ENCODE measurements at places on chromosomes 6 and 20. TPM values are rescaled to one million over a fixed set of nuclear protein-coding genes. Genes with fewer than 3 reads are reported as not detected.

The TRIM27 gene
- 41.4 TPM for total RNA-seq

- no peak for DNase-seq
Observed at GRCh38 chr6:170506446-170506845, 46.7 kb downstream of the PSMB1 start.

DNA sequence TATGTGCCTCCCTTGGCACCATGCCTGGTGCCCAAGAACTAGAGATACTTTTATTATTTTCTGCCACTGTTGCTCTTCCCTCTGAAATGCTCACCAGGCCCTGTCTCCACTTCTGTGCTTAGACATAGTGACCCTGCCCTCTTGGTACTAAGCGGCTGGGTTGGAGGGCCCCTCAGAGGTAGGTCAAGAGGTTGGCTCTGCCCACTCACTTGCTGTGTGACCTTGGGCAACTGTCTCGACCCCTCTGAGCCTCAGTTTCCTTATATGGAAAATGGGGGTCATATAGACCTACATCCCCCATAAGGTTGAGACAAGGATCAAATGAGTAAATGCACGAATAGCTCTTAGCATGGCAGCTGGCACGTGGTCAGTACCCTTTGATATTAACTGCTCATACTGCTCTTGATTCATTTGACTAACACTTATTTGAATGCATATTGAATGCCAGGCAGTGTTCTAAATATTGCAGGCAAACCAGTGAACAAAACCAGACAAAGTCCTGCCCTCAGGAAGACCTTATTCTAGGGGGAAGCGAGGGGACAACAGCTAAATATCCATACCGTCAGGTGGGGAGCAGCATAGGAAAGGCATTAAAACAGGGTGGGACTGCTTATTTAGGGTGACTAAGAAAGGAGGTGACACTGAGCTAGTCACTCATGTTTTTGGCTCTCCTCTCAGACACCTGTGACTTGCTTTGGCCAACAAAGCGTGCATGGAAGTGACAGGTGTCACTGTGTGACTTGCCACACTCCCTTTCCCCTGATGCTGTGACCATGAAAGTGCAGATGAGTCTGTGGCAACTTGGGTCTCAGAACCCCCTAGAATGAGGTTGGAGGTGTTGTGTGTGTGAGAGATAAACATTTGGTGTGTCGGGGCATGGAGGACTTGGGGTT, 14.3 kb upstream of the SPO11 start:
- no peaks in the 10 kb centered on the region for H3K36me3 ChIP-seq
- H3K4me3 ChIP-seq, result no peak overlapping the region
- no peak for DNase-seq
- H3K27me3 ChIP-seq, result peaks cover 14% of the 10 kb centered on the region
- no peak overlapping the region for H3K27ac ChIP-seq

The GPX5 gene
- not detected for total RNA-seq

GRCh38 chr20:17003170-17003870, 223.5 kb upstream of the PCSK2 start:
- H3K36me3 ChIP-seq, result no peaks in the 10 kb centered on the region
- DNase-seq, result no peak
- no peaks in the 10 kb centered on the region for H3K4me1 ChIP-seq
- H3K4me3 ChIP-seq, result no peak overlapping the region
- no peak overlapping the region for H3K27ac ChIP-seq

The SIRPB1 gene
- total RNA-seq, result 2.0 TPM

DNA sequence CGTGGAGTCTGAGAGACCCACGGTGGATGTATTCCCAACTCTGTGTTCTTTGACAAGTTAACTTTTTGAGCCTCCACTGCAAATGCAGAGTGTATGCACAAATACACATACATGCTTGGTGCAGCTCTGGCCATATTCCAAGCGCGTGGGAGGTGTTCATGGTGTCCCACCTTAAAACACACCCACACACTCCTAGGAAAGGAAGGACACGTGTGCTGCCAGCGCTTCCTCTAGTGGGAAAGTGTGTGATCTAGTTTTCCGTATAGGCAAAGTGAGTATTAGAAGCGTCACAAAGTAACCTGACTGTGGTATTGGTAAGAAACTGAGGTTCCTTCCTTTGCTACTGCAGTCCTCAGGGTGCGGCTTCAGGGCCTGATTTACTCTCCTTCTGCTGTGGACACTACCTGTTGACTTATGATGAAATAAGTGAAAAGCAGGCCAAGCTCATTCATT, 36.0 kb upstream of the MPC1 start:
- peak; percentile 33 for DNase-seq
- H3K4me3 ChIP-seq, result no peak overlapping the region
- no peaks in the 10 kb centered on the region for H3K27me3 ChIP-seq
- H3K4me1 ChIP-seq, result peaks cover 63% of the 10 kb centered on the region
- H3K27ac ChIP-seq, result peak overlapping the region; percentile 60

GRCh38 chr20:44215125-44215524, 4.6 kb upstream of the OSER1 start:
- H3K27me3 ChIP-seq, result no peaks in the 10 kb centered on the region
- peak; percentile 90 for DNase-seq
- H3K27ac ChIP-seq, result no peak overlapping the region
- H3K36me3 ChIP-seq, result no peaks in the 10 kb centered on the region

The VSX1 gene
- not detected for total RNA-seq

- H3K27ac ChIP-seq, result no peak overlapping the region
- no peak for DNase-seq
- H3K27me3 ChIP-seq, result no peaks in the 10 kb centered on the region
- no peak overlapping the region for H3K4me3 ChIP-seq
Observed at GRCh38 chr6:135265278-135265677, 84.2 kb downstream of the MYB start.

DNA sequence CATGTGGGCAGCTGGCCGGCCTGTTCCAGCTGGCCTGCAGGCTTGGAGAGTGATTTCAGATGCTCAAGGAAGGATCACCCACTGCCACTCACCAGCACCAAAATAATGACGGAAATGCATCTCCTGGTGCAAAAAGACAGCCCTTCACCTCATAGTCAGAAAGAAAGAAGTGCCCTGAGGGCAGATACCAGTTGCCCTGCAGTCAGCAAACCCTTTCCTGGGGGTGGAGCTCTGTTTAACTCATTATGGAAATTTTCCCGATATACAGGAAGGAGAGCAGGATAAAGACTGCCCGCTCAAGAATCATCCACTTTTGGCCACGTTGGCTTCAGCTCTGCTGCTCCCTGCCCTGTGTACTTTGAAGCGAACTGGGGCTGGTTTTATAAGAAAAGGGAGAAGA, 127.9 kb downstream of the GRM4 start:
- no peaks in the 10 kb centered on the region for H3K4me1 ChIP-seq
- H3K27ac ChIP-seq, result no peak overlapping the region
- H3K27me3 ChIP-seq, result no peaks in the 10 kb centered on the region
- no peak overlapping the region for H3K4me3 ChIP-seq
- DNase-seq, result no peak

- no peak overlapping the region for H3K27ac ChIP-seq
- no peaks in the 10 kb centered on the region for H3K36me3 ChIP-seq
- no peak for DNase-seq
Observed at GRCh38 chr20:2293971-2294370, 1.8 kb upstream of the TGM3 start.

The CST4 gene
- total RNA-seq, result not detected

- peaks cover 10% of the 10 kb centered on the region for H3K4me1 ChIP-seq
- no peaks in the 10 kb centered on the region for H3K36me3 ChIP-seq
- no peak overlapping the region for H3K4me3 ChIP-seq
- peaks cover 27% of the 10 kb centered on the region for H3K27me3 ChIP-seq
Observed at GRCh38 chr6:53792016-53792415, 2.8 kb upstream of the LRRC1 start.

DNA sequence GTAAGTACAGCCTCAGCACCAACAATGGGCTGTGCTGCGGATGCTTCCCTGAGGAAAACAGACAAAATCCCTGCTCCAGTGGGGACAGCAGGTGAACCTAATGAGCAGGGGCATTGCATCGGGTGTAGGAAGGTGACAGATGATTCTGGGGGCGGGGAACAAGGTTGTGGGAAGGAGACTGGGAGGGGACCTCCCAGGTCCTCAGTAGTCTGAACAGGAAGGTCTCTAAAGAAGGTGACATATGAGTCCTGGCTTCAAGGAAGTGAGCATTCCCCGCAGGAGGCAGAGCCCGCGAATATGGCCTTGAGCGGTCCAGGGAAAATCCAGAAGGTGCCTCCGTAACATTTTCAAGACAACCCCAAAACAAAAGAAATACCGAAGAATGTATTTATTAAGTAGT, 19.4 kb downstream of the ULBP1 start:
- H3K4me1 ChIP-seq, result no peaks in the 10 kb centered on the region
- no peak overlapping the region for H3K27ac ChIP-seq
- H3K36me3 ChIP-seq, result no peaks in the 10 kb centered on the region
- H3K27me3 ChIP-seq, result peaks cover 58% of the 10 kb centered on the region
- no peak overlapping the region for H3K4me3 ChIP-seq
- DNase-seq, result no peak

DNA sequence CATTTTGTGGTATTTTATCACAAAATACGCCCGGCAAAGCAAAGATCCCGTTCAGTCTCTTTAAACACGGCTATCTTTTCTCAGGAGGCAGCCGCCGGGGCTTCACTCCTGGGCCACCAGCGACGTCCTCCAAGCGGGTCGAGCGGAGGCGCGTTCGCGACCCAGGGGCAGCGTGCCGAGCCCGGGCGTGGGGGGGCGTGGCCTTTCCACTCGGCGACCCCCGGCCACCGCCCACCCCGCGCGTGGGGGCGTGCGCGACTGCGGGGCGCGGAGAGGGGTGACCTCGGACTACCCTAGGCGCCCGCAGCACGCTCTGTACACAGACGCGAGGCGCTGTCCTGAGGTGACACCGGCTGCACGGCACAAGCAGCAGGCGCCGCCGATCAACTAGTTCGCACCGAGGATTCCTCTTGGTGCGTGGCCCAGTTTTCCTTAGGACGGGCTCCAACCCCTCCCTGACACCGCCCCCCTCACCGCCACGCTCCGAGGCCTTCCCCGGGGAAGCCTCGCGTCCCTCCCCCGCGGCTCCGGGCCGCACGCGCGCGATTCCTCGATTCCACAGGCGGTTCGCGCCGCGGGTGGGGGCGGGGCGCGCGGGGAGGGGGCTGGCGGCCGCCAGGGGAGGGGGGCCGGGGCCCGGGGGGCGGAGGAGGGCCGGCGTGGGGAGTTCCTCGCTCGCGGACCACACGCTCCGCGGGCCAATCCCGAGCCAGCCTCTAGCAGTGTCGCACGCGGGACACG, 1.1 kb upstream of the JARID2 start:
- peak; percentile 66 for DNase-seq
- no peaks in the 10 kb centered on the region for H3K27me3 ChIP-seq
- H3K27ac ChIP-seq, result peak overlapping the region; percentile 69
- H3K36me3 ChIP-seq, result peaks cover 10% of the 10 kb centered on the region
- H3K4me3 ChIP-seq, result peak overlapping the region; percentile 100
- H3K4me1 ChIP-seq, result peaks cover 15% of the 10 kb centered on the region

DNA sequence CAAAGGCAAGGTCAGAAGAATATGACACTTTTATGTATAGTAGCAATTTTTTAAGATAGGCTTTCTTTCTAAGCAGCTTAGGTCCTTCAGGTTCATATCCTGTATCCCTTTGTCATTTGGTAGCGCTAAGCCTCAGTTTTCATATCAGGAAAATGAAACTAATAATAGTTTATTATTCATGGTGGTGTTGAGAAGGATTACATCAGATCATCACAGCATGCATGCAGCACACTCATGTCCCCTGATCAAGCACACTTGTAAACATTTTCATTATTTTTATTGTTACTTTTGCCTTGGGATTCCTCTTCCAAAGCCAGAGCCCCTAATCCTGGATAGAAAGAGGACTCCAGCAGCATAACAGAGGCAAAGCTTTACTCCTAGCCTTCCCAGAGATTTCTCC, 70.2 kb upstream of the ADGRF1 start:
- no peaks in the 10 kb centered on the region for H3K4me1 ChIP-seq
- H3K27me3 ChIP-seq, result peaks cover 13% of the 10 kb centered on the region
- H3K4me3 ChIP-seq, result no peak overlapping the region
- no peak overlapping the region for H3K27ac ChIP-seq
- DNase-seq, result no peak

DNA sequence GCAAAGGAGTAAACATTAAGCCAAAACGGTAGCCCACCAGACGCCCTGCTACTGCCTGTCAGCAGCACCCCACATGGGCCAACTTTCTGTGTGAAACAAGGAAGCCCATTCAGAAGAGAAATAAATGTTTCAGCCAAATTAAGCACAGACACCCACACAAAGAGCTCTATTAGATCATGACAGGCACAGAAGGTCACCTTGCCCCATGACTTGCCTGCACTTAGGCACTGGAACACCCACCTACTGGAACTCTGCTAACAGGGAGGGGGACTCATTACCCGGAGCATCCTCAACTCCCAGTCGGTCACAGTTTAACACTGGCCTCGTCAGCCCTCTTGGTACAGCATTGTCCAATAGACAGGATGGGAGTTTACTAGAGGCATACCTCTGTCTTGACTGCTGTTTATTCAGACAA, 31.8 kb downstream of the GFOD1 start:
- no peak overlapping the region for H3K4me3 ChIP-seq
- peak overlapping the region; percentile 50 for H3K27ac ChIP-seq
- no peaks in the 10 kb centered on the region for H3K27me3 ChIP-seq
- peaks cover 45% of the 10 kb centered on the region for H3K4me1 ChIP-seq
- peaks cover 1% of the 10 kb centered on the region for H3K36me3 ChIP-seq

- H3K27me3 ChIP-seq, result no peaks in the 10 kb centered on the region
- peak overlapping the region; percentile 79 for H3K4me3 ChIP-seq
- DNase-seq, result peak; percentile 76
- peaks cover 57% of the 10 kb centered on the region for H3K4me1 ChIP-seq
- no peaks in the 10 kb centered on the region for H3K36me3 ChIP-seq
- H3K27ac ChIP-seq, result peak overlapping the region; percentile 78
Observed at GRCh38 chr6:32941214-32941768, 463 bp upstream of the HLA-DMB start.
